COR-L47 (cell line): ENCODE measurements at places on chromosomes 7 and 10.

DNA sequence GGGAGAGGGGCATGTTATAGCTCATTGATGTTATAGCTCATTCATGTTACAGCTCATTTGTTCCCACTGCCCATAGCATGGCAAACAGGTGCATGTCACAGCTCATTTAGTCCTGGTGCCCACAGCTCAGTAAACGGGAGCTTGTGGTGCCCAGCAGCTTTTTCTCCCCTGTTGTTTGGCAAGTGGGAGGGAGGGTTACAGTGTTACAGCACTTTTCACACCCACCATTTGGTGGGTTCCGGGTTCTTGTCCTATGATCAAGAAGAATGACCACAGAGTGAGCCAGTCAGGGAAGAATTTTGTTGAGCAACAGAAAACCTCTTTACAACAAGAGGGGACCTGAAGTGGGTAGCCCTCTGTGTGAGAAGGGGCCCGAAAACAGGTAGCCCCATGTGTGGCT, 162.8 kb upstream of the CSTF2T start:
- no peak for DNase-seq

GRCh38 chr10:112332509-112333228, 41.2 kb upstream of the ACSL5 start:
- peak; percentile 23 for DNase-seq

- DNase-seq: no peak
Measured at GRCh38 chr10:60338002-60338564, 51.6 kb downstream of the ANK3 start.

DNA sequence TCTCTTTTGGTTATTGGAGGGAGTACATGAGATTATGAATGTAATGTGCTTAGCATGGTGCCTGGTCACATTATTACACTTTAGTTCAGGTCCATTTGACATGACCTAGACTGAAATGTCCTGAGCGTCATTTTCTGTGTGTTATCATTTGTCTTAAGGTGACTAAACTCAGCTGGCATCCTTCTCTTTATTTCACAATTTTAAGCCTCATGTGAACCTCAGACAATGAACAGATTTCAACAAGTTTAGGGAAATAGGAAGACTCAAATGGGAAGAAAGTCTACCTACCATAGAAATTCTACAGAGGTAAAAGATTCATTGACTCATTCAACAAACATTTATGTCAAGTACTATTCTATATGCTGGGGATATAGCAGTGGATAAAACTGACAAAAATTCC, 70.2 kb upstream of the EXOC6 start:
- no peak for DNase-seq

DNA sequence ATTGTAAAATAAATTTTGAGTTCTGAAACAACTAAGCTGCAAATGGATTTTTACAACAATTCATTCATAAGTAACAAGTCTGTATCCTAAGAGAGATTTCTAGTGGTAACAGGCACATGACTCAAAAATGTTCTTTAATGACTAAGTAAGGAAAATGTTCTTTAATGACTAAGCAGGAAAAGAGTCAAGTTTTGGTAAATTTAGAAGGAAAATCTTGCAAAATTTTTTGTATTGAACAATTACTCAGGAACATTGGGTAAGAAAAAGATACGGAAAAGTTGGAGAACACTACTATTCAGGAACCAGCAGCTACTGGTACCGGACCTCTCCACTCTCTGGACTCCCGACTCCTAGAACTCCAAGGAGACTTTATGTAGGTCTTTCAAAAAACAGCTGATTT, 33.5 kb downstream of the HYCC1 start:
- DNase-seq: no peak
